ENCODE measurements at places on chromosomes 4 and X.

DNA sequence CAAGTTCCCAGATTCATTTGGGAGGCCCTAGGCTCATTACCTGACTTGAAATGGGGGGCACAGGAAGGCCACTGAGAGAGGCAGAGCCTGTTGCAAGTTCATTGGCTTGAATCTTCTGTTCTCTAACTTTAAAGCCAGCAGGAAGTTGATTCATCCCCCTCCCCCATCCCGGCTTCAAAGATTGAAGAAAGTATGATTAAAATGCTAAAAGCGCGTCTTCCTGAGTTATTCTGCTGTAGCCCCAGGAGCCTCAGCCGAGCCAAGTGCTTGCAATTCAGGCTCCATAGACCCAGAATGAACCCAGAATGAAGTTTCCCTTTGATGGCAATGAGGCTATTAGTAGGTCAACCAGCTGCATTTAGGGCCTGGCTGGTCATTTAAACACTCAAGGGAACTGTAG lies 14.7 kb downstream of the CHST7 start:
- H3K27ac ChIP-seq: no peak overlapping the region
- peaks cover 9% of the 10 kb centered on the region for H3K4me1 ChIP-seq
- no peaks in the 10 kb centered on the region for H3K27me3 ChIP-seq

- H3K27ac ChIP-seq: no peak overlapping the region
- no peak overlapping the region for H3K4me3 ChIP-seq
- H3K4me1 ChIP-seq: no peaks in the 10 kb centered on the region
- no peaks in the 10 kb centered on the region for H3K27me3 ChIP-seq
These were observed 20.0 kb upstream of the BMP2K start for GRCh38 chr4:78756137-78756536.

DNA sequence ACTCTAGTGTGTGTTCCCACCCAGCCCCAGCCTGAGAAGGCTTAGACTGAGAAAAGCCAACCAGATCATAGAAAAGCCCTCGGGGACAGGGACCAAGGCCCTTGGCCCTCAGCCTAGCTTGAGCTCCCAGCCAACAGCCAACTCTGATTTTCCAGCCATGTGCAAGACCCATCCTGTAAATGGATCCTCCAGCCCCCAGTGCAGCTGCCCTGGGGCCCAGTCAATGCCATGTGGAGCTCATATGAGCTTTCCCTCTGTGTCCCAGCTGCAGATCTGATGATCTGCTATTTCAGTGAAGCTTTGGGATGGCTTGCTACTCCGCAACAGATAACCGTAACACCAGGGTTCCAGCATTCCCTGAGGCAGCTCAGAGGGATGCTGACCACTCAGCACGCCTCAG lies 40.5 kb upstream of the CDKN2AIP start:
- H3K36me3 ChIP-seq: no peaks in the 10 kb centered on the region
- H3K27ac ChIP-seq: no peak overlapping the region
- no peak overlapping the region for H3K4me3 ChIP-seq
- no peak for DNase-seq
- peaks cover 10% of the 10 kb centered on the region for H3K4me1 ChIP-seq

- H3K4me3 ChIP-seq: no peak overlapping the region
- no peak for DNase-seq
- H3K36me3 ChIP-seq: peaks cover 26% of the 10 kb centered on the region
- H3K27me3 ChIP-seq: no peaks in the 10 kb centered on the region
These were observed 24.6 kb downstream of the SLC7A11 start for GRCh38 chr4:138217567-138217966.

DNA sequence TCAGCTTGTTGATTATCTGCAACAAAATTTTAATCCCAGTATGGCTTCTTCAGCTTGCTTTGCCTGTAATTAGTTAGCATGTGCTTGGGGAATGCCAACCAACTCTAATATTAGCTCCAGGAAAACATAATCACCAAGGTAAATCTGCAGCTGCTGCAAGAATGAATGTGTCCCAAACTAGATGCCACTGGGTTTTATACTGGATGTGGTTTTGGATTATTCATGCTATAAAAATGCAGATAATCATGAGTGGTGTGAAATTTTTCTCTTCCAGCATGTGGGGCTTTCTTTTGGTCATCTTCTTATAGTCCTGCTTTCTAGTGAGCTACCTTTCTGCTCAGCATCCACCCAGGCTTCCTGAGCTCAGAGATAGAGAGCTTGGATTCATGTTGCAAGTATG lies 295.9 kb upstream of the CASK start:
- DNase-seq: no peak
- no peaks in the 10 kb centered on the region for H3K4me1 ChIP-seq
- no peaks in the 10 kb centered on the region for H3K27me3 ChIP-seq
- H3K4me3 ChIP-seq: no peak overlapping the region
- no peaks in the 10 kb centered on the region for H3K36me3 ChIP-seq

DNA sequence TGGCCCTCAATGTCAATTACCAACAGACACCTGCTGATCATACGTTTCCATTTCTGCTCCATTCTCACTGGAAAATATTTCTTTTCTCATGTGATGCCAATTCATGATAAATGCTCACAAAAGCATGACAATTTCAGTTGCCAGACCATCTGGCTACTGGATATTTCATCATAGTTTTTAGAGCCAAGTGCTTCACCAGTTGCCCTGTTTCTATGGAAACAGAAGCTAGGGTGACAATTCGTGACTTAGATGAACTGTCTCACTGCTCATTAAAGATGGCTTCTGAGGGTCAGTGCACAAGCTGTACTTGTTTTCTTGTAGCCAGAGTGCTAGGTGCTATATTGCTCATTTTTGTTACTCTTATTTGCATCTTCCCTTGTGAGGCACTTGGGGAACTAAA lies 184.9 kb downstream of the COMMD8 start:
- H3K4me1 ChIP-seq: no peaks in the 10 kb centered on the region
- no peak for DNase-seq
- no peak overlapping the region for H3K27ac ChIP-seq
- no peaks in the 10 kb centered on the region for H3K27me3 ChIP-seq
- no peak overlapping the region for H3K4me3 ChIP-seq
- no peaks in the 10 kb centered on the region for H3K36me3 ChIP-seq

GRCh38 chrX:22433292-22434070 lies 160.8 kb downstream of the CBLL2 start:
- no peak overlapping the region for H3K4me3 ChIP-seq
- no peak for DNase-seq

DNA sequence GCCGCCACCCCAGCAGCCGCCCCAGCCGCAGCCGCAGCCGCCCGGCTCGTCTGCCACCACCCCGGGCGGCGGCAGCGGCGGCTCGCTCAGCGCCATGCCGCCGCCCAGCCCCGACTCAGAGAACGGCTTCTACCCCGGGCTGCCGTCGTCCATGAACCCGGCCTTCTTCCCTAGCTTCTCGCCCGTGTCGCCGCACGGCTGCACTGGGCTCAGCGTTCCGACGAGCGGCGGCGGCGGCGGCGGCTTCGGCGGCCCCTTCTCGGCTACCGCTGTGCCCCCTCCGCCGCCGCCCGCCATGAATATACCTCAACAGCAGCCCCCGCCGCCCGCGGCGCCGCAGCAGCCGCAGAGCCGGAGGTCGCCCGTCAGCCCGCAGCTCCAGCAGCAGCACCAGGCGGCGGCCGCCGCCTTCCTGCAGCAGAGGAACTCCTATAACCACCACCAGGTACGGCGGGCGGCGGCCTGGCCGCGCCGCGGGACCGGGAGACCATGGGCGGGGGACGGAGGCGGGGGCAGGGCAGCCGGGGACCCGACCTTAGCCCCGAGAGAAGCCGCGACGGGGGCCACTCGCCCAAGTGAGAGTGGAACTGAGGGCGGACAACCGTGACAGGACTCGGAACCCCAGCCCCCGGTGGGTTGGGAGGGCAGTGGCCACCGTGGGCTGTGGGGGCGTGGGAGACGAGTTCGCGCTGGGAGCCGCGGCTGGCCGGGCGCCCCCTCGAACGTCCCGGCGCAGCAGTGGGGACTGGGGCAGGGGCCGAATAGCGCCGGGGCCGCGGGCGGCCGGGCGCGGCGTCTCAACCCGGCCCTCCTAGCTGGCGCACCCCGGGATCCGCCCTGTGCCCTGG lies 1.8 kb downstream of the CPEB2 start:
- peak; percentile 54 for DNase-seq
- no peak overlapping the region for H3K27ac ChIP-seq
- no peaks in the 10 kb centered on the region for H3K36me3 ChIP-seq
- H3K27me3 ChIP-seq: peaks cover 51% of the 10 kb centered on the region
- peaks cover 25% of the 10 kb centered on the region for H3K4me1 ChIP-seq

- H3K4me1 ChIP-seq: no peaks in the 10 kb centered on the region
- no peak overlapping the region for H3K4me3 ChIP-seq
- no peaks in the 10 kb centered on the region for H3K27me3 ChIP-seq
- no peak for DNase-seq
These were observed 351.2 kb downstream of the BMPR1B start for GRCh38 chr4:95108883-95109421.

DNA sequence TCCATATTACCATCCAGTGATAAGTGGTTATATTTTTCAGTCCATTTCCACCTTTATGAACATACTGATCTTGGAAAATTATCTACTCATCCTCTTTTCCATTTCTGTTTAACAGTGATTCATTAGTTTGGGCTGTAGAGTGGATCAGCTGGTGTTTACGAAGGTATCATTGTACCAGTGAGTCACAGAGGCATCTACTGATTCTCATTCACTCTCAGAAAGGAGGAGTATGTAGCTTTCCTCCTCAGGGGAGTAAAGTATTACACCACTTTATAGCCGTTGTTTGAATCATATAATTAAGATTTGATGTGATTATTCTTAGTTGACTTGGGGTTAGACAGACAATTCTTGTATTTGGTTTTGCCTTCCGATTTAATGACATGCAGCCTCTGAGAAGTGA lies 74.7 kb downstream of the GALNT7 start:
- peaks cover 7% of the 10 kb centered on the region for H3K36me3 ChIP-seq
- peaks cover 88% of the 10 kb centered on the region for H3K4me1 ChIP-seq
- H3K27me3 ChIP-seq: no peaks in the 10 kb centered on the region
- no peak overlapping the region for H3K4me3 ChIP-seq
- DNase-seq: no peak
- H3K27ac ChIP-seq: peak overlapping the region; percentile 76

GRCh38 chr4:150012851-150013360 lies 65.3 kb upstream of the DCLK2 start:
- H3K36me3 ChIP-seq: no peaks in the 10 kb centered on the region
- H3K27ac ChIP-seq: no peak overlapping the region
- no peak for DNase-seq
- no peaks in the 10 kb centered on the region for H3K4me1 ChIP-seq
- peaks cover 3% of the 10 kb centered on the region for H3K27me3 ChIP-seq

DNA sequence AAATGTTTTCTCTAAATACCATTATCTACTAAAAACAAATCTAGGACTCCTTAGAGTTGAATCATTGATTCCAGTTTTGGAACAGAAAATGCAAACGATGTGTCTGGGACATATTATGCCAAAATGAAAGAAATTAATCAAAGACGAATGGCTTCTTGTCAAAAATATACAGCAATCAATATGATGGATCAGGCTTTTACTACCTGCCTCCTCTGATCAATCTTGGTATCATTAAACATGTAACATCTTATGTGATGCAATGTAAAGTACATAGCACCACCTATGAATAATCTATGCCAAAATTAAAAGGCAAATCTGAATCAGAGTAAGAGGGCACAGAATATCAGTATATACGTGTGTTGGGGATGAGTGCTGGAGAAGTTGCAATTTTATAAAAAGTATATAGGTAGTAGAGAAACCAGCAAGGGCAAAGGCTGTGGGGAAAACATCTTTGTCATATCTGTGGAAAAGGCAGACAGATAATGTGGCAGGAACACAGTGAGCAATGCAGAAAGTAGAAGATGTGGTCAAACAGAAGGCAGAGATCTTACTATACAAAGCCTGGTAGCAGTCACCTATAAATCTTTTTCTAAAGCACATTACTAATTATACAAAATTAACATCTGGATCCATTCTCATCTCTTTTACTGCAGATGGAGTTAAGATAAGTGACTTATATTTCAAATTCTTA lies 152.7 kb downstream of the ANTXR2 start:
- H3K36me3 ChIP-seq: 0 out of 2 replicates have a peak, but pooled peaks cover 3% of the 10 kb centered on the region
- DNase-seq: no peak
- H3K27me3 ChIP-seq: no peaks in the 10 kb centered on the region

DNA sequence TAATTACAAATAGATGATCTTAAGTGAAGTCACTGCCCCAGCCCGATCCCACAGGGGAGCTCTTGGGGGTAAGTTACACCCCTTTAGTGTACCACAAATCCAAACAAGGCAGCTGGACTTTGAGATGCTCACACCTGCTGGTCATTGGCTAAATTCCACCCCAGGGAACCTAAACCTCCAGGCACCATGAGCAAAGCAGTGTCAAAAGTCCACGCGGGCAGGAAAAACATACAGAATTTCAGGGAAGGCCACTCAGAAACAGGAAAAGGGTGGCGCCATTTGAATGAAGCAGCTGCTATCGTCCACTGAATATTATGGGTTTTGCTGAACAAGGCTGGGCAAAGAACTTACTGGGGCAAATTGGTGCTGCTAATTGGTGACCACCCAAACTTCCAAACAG lies 30.9 kb downstream of the SUPT20HL1 start:
- H3K4me3 ChIP-seq: no peak overlapping the region
- no peaks in the 10 kb centered on the region for H3K27me3 ChIP-seq
- no peak for DNase-seq
- no peaks in the 10 kb centered on the region for H3K4me1 ChIP-seq
- no peaks in the 10 kb centered on the region for H3K36me3 ChIP-seq

DNA sequence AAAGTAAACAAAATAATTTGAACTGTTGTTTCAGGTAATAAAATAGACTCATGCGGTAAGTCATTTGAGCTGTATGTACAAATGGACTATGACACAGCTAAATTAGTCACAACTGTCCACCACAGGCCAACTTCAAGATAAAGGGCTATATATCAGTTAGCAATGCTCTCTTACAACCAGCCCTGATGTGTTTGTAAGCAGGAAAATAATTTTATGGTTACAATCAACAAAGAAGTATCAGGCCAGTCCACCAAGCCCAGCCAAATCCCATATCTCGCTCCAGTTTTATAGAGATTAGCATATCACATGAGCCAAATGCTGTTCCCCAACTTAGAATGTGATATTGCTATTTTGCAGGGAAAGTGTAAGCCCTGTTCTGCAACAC lies 511 bp upstream of the DUSP21 start:
- H3K36me3 ChIP-seq: no peaks in the 10 kb centered on the region
- no peak overlapping the region for H3K4me3 ChIP-seq
- DNase-seq: no peak

DNA sequence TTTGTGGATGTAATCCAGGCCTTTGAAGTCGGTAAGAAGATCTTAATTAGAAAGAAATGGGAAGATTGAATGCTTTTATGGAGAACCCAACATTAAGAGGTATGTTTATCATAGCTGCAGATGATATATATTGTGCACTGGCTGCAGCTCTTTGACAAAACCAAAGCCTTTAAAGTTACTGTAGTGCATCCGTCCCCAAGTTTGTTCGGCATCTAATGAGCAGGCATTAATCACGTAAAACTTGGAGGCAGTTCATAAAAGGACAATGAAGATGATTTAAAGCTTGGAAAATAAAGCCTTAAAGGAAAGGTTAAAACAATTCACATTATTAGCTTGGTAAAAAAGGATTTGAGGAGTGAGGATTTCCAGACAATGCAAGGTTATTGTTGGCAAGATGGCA lies 150.8 kb upstream of the ARX start:
- H3K4me3 ChIP-seq: no peak overlapping the region
- H3K27ac ChIP-seq: no peak overlapping the region
- DNase-seq: no peak
